Effector CD4-positive, alpha-beta T cell (primary cell): ENCODE measurements at places on chromosomes 5 and 9.

DNA sequence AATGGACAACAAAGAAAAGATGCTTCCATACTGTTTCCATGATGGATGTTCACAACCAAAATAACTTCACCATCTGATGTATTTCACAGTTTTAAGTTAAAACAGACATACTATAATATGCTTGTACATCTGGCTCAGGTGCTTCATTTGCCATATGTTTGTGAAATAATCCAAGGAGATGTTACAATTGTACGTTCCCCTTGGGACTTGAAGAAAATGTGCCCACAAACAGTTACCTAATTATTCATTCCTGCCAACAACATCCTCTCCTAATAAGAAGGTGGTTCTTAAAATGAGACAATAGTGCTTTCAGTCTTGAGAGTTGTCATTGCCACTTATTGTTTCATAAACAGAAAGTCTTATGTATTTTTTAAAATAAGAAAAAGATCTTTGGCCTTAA lies 33.1 kb upstream of the SMARCA2 start:
- no peak for DNase-seq

GRCh38 chr9:71767163-71767775 lies 1.0 kb downstream of the CEMIP2 start:
- no peak for DNase-seq

- no peak for DNase-seq
Measured at GRCh38 chr5:122458278-122458872, 146.3 kb downstream of the SNCAIP start.

GRCh38 chr5:58122848-58123392 lies 337.0 kb downstream of the PLK2 start:
- DNase-seq, result no peak

- no peak for DNase-seq
Measured at GRCh38 chr9:15711931-15712330, 159.1 kb downstream of the CCDC171 start.

- no peak for DNase-seq
Measured at GRCh38 chr5:74567411-74567995, 73.0 kb downstream of the ENC1 start.

GRCh38 chr5:170571875-170572852 lies 68.3 kb downstream of the KCNIP1 start:
- no peak for DNase-seq

GRCh38 chr9:125346080-125346732 lies 84.6 kb downstream of the GAPVD1 start:
- DNase-seq, result no peak

DNA sequence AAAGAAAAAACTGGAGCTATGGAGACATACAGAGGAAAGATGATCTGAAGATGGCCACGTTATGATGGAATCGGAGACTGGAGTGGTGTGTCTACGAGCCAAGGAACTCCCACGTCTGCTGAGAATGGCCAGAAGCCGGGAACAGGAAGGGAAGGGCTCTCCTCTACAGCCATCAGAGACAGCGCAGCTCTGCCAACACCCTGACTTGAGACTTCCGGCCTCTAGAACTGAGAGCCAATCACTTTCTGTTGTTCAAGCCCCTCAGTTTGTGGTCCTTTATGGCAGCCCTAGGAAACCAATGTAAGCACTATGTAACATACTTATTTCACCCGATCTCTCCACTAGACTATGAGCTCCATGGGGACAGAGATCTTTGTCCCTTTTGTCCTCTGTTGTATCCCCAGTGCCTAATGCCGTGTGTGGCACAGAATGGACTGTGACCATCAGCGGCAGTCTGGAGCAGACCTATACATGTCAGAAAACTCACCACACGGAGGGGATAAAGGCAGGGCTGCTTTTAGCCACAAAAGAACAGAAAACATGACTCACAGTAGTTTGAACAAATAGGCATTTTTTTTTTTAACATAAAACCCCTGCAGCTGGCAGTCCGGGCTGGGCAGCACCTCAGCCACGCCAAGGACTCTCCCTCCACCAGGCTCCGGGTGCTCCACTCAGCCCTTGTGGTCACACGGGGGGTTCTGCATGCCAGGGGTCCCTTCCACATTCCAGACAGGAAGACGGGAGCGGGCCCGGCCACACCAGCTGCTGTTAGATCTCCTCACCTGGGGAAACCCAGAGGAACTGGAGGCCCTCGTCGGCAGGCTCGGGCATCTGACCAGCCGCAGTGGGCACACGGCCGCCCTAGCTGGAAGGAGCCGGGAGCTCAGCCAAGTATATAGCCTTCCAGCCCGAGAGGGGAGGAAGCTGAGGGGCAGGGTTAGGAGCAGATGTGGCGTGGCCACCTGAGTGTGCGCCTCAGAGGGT lies 16.1 kb upstream of the MXD3 start:
- no peak for DNase-seq

DNA sequence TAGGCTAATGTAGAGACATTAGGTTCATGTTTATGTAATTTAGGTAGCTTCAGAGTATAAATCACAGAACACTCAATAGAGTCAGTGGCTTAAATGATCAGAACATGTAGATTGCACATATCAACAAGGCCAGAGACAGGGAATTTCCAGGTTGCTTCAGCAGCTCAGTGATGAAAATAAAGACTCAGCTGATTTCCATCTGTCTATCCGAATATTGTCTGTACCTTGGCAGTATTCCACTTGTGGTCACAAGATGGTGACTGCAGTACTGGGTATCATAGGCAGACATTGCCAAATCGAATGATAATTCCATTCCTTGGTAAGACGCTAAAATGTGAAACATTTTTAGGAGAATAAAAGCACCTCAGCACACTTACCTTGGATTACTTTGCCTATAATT lies 702.2 kb downstream of the MAT2B start:
- DNase-seq, result no peak

- DNase-seq, result no peak
Measured at GRCh38 chr5:80655231-80655774, 520 bp upstream of the DHFR start.

DNA sequence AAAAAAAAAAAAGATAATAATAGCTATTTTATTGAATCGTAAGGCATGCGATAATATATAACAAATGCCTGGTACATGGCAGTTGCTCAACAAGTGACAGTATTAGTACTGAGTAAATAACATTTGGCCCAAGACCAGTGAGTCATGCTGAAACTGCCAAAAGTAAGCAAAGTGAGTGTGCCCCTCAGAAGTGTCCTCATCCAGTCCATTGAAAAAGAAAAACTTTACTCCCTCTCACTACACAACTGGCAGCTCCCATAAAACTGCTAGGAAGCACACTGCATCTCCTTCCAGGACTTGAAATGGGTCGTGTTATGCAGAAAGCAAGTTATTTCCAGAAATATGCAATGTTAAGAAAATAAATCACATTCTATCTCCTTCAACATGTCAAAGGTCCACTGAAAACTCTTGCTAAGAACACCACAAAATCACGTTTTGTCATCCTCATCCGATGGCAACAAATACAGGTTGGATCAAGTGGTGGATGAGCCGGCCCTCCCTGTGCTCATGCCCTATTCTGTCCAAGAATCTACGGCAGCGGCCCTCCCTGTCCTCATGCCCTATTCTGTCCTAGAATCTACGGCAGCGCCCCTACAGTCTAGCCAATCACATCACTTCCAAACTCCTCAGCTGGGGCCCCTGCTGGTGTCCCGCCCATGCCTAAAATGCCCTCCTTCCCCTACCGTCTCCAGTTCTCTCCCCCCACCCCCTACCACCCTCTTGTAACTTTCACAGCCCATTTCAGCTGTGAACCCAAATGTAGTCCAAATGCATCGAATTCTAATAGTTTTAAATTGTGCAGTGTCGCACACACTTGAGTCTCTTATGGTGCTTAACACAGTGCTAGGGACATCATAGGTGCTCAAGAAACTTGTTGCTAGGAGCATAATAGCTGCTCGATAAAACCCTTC lies 12.5 kb downstream of the PTCH1 start:
- no peak for DNase-seq

DNA sequence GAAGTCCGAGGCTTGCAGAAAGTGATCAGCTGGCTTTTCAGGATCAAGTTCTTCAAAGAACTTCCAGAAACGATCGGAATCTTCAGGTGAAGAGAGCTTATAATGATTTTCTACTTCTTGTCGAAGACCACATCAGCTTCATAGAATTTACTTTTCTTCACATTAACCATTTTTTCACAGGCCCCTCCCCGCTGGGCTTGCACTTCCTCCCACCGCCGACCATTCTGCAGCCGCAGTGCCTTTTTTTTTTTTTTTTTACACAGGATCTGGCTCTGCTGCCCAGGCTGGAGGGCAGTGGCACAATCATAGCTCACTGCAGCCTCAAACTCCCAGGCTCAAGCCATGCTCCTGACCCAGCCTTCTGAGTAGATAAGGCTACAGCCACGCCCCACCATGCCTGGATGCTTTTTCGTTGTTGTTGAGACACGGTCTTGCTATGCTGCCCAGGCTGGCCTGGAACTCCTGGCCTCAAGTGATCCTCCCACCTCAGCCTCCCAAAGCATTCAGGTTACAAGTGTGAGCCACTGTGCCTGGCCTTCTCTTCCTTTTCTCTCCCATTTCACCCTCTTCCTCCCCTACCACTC lies 15.3 kb upstream of the RNF130 start:
- no peak for DNase-seq
